ENCODE measurements at places on chromosomes 1 and 21. TPM values are rescaled to one million over a fixed set of nuclear protein-coding genes. Genes with fewer than 3 reads are reported as not detected.

Gene WDR47
- polyA plus RNA-seq = 7.3 TPM

Gene KCNK1
- polyA plus RNA-seq = 3.1 TPM

Gene BMP8A
- 1.2 TPM for polyA plus RNA-seq

Gene ACOT11
- polyA plus RNA-seq = 3.0 TPM

Gene FNDC10
- polyA plus RNA-seq = 1.5 TPM

GRCh38 chr1:165454091-165454610, 9.2 kb upstream of the RXRG start:
- DNase-seq = no peak

- no peak for DNase-seq
These were observed 82.7 kb downstream of the BCAR3 start for GRCh38 chr1:93598861-93599439.
